Stimulated activated naive CD4-positive, alpha-beta T cell (primary cell): ENCODE measurements at places on chromosomes 7 and 10.
A peak's percentile ranks its signal among the peaks of the same experiment; 100 is the strongest.

DNA sequence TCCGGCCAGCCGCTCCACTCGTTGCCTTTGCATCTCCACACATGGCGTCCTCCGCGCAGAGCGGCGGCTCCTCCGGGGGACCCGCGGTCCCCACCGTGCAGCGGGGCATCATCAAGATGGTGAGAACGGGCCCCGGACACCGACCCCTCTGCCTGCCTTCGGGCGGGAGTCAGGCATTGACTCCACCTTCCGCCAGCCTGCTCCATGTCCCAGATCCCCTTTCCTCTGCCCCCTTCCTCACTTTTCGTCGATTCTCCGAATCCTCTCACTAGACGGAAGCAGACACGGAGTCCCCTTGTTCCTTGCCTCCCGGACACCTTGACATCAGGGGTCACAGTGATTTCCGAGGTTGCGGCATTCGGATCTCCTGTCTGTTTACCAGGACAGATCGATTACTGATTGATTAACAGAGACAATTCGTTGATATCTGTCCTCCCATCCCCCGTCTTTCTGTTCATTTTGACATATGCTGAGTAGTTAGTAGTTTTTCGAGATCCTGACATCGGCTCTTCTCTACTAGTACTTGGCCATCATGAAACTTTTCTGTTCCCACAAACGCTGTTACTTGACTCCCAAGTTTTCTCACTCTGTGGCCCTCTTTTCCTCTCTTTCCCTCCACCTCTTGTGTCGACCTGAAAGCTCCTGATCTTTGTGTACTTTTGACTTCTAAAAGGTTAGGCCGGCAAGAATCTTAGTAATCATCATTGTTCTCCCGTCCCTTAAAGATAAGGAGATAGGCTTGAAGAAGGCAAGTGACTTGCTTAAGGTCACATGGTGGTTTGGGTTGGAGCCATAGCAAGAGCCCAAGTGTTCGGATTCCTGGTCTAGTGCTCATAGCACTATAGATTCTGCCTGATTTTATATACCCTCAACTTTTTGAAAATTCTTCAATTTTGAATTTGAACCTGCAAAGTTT lies 597 bp downstream of the SND1 start:
- DNase-seq, result no peak

DNA sequence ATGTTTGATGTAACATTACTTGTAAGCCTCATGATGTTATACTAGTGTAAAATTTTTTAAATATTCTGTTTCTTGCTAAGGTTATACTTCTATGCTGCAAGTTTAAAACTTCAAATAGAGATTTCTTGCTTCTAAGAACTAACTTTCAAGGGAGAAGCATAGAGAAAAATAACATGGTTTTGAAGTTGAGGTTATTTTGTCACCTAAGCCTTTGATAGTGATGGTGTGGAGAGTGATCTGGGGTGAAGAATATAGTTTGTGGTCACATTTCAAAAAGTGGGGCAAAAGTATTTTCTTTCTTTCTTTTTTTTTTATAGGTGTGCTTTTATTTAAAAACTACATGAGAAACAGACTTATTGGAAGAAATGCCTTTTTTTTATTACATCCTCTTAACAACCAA lies 162.4 kb downstream of the GATA3 start:
- no peak for DNase-seq

DNA sequence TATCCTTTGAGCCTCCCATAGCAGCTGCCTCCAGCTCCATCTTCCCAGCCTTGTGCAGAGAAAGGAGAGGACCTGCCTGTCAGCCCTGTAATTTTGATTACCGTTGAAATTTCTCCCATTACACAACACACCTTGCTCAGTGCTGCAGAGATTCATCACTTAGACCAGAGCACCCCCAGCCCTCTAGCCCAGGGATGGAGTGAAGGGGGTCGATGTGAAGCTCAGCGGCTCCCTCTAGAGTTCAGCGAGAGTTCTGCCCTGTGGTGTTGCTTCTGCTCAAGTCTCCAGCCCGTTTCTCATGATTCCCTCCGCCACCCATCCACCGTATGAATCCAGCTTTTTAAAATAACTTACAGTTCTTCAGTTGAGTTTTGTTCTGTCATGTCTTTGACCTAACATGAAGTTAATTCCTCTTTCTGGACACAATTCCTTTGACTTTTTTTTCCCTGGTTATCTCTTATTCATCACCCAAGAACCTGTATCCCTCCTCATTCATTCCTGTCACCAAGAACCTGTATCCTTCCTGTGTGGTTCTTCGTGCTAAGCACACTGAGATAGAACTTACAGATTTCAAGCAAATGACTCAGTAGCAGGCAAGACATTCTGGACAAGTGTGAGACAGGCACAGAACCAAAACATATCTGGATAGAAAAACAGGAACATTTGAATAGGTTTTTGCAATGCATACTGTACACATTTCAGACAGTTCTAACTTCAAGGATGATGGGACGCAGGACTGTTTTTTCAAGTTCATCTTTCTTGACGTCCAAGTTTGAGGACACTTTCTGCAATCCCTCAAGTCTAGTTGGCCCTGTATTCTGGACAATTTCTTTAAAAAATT lies 35.0 kb upstream of the ZNF32 start:
- DNase-seq, result no peak

- DNase-seq, result no peak
Measured at GRCh38 chr10:71761105-71761511, 12.2 kb downstream of the VSIR start.

DNA sequence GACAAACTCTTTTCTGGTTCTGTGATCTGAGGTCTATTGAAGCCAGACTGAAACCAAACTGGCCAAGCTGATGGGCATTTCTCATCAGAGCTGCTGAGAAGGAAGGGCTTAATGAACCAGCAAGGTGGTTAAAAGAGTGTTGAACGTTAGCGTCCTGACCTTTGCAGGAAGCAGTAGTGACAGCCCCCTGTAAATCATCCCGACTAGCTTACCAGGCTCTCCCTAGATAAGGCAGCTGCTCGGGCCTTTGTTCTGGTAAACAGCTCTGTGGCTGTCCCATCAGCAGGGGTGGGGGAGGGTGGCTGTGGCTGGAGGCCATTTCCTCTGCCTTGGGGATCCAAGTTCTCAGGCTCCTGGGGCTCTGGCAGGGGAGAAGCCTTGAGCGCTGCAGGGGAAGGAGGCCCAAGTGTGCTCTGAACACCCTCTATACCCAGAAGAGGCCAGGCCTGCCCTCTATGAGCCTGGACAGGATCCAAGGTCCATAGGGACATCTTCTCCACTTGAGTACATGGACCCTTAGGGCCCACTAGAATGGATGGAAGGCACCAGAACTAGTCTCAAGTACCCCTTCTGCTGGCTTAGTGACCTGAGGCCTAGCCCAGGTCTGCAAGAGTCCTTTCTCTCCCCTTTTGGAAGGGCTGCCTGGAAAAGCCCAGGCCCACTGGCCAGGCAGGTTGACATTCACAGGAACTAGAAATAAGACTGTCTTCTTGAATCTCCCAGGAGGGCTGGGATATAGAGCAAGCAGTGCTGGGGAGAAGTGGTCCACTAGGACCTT lies 134.6 kb downstream of the ARHGAP22 start:
- no peak for DNase-seq

- no peak for DNase-seq
Measured at GRCh38 chr10:72392571-72392970, 37.9 kb upstream of the DNAJB12 start.

- no peak for DNase-seq
Measured at GRCh38 chr7:99030951-99031350, 113.0 kb downstream of the SMURF1 start.

- DNase-seq, result no peak
Measured at GRCh38 chr10:92690211-92690914, 608 bp downstream of the HHEX start.

DNA sequence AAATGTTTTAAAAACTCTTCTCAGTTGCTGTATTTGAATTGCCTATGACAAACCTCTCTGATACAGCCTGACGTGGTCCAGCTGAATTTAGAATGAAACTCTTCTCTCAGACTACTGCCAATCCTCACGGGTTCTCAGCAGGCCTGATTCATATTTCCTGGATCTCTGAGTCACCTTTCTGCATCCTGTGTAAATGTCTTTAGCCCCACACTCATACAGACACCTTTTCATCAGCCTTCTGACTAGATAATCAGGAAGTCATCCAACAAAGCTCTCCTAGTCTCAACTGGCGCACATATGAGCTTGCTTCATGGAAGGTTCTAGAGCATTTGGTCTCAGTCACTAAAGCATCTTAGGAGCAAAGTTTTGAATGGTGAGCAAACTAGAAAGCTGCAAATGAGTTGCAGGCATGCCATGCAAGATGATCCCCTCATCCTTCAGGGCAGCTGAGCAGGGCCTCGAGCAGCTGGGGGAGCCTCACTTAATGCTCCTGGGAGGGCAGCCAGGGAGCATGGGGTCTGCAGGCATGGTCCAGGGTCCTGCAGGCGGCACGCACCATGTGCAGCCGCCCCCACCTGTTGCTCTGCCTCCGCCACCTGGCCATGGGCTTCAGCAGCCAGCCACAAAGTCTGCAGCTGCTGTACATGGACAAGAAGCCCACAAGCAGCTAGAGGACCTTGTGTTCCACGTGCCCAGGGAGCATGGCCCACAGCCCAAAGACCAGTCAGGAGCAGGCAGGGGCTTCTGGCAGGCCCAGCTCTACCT lies 182.8 kb downstream of the ARHGAP12 start:
- DNase-seq, result no peak

- DNase-seq, result no peak
Measured at GRCh38 chr7:84339306-84339705, 144.7 kb upstream of the SEMA3A start.

DNA sequence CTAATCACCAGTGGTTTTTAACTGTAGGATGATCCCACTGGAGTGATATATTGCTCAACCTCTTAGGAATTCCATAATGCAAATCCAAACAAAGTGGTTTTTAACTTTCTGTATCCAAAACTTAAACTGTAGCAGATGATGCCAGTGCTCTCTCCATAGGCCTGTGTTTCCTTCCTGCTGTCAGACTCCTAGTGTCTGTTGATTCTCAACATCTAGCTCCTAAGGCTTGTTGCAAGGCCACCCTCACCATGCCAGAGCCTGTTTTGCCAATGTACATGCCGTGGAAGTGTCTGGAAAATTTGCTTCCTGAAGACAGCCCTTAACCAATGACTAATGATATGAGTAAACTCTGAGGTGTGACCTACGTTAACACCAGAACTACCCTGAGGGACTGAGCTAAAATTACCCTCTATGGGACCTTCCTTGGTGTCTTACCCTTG lies 39.3 kb downstream of the C1GALT1 start:
- DNase-seq, result no peak

DNA sequence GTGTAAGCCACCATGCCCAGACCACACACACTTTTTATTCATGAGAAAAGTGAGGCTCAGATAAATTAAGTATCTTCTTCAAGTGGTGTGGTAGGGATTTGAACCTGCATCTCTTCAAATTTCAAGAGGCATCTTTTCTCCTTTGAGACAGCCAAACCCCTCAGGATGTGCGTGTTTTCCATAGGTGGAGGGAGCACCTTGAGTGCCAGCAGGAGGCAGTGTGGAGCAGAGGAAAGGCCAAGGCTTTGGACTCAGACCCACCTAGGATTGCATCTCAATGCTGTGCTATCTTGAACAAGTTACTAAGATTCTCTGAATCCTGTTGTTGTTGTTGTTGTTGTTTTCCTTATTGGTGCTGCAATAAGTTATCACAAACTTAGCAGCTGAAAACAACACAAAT lies 40.2 kb upstream of the MYL10 start:
- no peak for DNase-seq

GRCh38 chr7:93228302-93228701 lies 2.0 kb upstream of the HEPACAM2 start:
- DNase-seq, result no peak

DNA sequence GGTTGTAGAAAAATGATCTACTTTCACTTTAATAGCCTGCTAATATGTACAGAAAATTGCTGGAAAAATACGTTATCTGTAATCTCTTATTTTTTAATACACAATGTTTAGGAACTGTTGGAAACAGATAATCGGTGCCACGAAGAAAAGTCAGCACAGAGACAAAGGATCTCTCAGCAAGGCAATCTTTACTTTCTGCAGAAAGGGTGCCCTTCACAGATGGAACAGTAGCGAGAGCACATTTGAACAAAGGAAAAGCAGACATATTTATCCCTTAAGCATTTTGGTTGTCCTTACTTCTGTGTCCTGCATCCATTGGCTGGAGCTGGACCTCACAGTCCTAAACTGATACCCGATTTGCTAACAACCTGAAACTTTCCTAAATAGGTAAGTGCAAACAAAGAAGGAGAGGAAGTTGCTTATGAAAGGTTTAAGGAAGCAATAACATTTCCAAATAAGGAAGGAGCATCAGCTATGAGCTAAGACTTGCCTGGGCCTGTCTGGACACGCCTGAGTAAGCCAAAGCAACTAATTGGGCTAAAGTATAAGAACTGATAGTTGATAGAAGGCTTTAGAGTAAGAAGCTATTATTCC lies 640.0 kb downstream of the SH2D4B start:
- no peak for DNase-seq

- DNase-seq, result no peak
Measured at GRCh38 chr10:29618341-29619171, 16.2 kb downstream of the SVIL start.

GRCh38 chr10:99612167-99612831 lies 7.9 kb downstream of the SLC25A28 start:
- peak; percentile 57 for DNase-seq

DNA sequence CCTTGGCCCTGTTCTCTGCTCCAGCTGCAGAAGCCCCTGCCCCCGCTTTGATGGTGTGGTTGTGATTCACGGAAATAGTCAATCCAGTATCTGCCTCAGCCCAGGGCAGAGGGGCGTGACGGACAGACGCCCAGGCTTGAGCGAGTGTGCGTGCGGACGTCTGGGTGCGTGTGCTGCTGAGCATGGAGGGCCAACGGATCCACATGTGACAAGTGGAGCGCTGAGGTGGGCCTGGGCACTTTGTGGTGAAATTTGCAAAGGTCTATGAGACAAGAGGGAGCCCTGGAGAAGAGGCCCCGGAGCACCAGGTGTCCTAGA lies 94.4 kb downstream of the WDR37 start:
- DNase-seq, result no peak

DNA sequence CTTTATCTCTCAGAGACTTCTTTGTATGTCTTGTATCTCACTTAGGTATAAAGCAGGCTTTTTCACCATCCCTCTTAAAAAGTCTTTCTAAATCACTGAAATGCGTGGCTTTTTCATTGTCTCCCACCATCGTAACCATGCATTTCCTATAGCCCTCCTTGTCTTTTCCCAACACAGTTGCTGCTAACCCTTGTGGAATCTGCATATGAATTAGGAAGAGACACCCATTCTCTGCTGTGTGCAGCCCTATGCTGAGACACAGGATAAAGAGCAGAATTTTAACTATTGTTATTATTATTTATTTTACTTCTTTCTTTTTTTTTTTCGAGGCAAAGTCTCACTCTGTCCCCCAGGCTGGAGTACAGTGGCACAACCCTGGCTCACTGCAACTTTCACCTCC lies 804.3 kb upstream of the COBL start:
- DNase-seq, result no peak
